ENCODE measurements at places on chromosomes 12 and 14. TPM values are rescaled to one million over a fixed set of nuclear protein-coding genes. Genes with fewer than 3 reads are reported as not detected.
A peak's percentile ranks its signal among the peaks of the same experiment; 100 is the strongest.

DNA sequence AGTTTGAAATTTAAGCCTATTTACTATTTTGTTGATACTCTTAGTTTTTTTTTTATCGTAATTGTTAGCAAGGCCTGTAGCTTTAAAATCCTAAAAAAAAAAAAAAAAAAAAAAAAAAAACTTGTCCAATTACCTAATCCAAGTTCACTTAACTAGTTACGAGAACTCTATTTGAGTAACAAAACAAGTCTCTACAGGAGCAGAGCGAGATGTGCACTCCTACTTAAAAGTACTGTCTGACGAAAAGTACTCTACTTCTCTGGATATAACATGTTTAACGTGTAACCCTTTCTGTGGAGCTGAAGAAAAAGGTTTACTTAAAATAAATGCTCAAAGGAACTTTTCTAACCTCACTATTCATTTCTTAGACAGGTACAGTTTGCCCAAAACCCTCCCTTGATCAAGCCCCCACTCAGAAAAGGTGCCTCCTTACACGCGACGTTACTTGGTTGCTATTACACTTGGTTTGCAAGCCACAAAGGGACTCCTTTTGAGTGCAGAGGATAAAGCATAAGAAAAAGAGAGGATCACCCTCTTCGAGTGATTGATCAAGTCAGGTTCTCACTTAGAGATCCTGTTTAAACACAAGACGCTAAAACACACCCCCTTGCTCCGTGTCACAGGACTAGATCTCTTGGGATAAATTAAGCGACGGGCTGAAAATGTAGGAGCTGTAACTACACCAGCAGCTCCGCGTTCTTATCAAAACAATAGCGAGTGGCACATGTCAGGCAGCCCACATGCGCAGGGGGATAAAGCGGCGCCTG, 2.2 kb downstream of the BAZ1A start:
- H3K27ac ChIP-seq: no peak overlapping the region
- no peaks in the 10 kb centered on the region for H3K36me3 ChIP-seq
- peak overlapping the region; percentile 79 for H3K4me3 ChIP-seq
- 0 out of 2 replicates have a peak, but pooled peaks cover 4% of the 10 kb centered on the region for H3K4me1 ChIP-seq
- no peak for DNase-seq

DNA sequence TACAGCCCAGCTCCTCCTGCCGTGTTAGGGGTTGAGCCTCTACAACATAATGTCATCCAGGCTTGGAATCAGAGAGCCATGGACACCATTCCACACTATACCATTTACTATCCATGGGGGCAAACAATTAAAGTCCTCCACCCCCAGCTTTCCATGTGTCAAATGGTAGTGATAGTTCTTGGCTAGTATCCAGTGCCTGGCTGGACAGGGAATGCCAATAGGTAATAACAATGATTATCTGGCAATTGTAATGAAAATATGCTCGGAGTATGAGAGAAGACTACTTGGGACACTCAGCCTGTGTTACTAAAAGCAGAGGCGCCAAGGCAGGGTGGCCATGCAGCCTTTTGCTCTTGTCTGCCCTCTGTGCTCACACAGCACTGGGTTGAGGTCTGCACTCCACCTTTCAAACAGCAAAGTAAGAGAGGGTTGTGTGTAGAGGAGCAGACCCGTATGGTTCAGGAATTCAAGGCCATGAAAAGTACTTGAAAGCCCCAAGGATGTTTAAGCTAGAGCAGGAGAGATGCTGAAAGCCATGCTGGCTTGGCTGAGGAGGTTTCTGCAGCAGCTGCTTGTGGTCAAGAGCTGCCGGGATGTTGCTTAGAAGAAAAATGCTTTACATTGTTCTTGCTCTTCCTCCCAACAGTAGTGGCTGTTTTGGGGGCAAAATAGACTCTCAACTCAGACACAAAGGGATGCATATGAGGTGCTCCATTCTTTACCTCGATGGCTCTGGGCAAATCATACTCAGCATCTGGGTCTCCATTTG, 10.6 kb downstream of the SERPINA3 start:
- H3K27ac ChIP-seq: no peak overlapping the region
- no peak for DNase-seq
- no peaks in the 10 kb centered on the region for H3K27me3 ChIP-seq
- H3K4me3 ChIP-seq: no peak overlapping the region
- H3K4me1 ChIP-seq: no peaks in the 10 kb centered on the region

DNA sequence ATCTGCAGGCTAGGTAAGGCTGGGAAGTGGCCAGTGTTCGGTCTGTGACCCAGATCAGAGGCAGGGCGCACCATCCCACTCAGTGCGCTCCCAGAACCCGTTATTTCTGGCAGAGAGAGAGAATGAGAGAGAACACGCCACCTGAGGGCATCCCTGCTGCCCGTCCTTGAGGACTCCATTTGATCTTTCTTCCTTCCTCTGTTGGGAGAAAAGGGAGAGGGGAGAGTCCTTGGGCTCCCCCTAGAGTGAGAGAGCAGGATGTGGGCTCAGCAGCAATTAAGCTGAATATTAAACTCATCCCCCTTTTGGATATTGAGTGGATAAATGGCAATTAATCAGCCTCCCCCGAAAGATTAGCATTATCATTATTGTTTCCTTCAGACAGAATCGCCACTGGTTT, 70.6 kb downstream of the IFT43 start:
- H3K27me3 ChIP-seq: no peaks in the 10 kb centered on the region
- no peaks in the 10 kb centered on the region for H3K36me3 ChIP-seq
- H3K4me1 ChIP-seq: peaks cover 6% of the 10 kb centered on the region

SLC5A8 gene
- 0.11 TPM for total RNA-seq

TMTC3 gene
- total RNA-seq: 44.6 TPM

TPH2 gene
- 0.90 TPM for total RNA-seq

DNA sequence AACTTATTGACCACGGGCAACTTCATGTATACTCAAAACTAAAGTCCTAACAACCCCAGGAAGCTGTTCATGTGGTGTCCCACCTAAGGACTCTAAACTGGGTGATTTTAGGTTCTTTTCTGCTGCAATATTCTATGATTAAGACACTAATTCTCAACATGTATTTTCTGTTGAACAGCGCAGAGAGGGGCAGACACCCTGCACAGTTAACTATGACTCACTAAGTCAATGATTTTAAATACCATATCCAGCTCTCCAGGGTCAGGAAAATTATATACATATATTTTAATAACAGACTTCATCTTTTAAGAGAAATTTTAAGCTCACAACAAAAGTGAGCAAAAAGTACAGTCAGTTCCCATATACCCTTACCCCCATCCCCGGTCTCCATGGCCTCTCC, 85.0 kb downstream of the FOXN3 start:
- no peak overlapping the region for H3K27ac ChIP-seq
- peaks cover 5% of the 10 kb centered on the region for H3K4me1 ChIP-seq
- H3K36me3 ChIP-seq: no peaks in the 10 kb centered on the region
- no peak for DNase-seq
- no peak overlapping the region for H3K4me3 ChIP-seq
- no peaks in the 10 kb centered on the region for H3K27me3 ChIP-seq

SUSD6 gene
- total RNA-seq: 5.1 TPM

DNA sequence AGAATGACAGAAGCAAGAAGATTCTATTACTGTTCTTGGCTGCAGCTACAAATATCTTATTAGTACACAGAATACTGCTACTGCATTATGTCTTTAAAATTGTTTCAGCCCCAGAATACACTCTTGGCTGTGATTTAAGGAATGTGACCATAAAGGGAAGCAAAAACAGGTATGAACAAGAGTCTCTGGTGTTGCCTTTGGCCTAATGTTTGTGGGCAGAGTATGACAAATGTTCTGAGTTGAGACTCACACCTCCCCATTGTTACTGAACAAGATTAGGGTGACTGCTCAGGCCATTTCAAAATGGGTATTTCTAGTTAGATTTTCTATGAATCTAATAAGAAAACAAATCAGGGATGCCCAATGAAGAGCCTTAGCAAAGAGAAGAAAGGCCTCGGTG, 28.5 kb downstream of the TTC6 start:
- no peak overlapping the region for H3K27ac ChIP-seq
- H3K4me3 ChIP-seq: no peak overlapping the region
- peaks cover 26% of the 10 kb centered on the region for H3K27me3 ChIP-seq

- no peak for DNase-seq
- H3K4me1 ChIP-seq: peaks cover 5% of the 10 kb centered on the region
- no peaks in the 10 kb centered on the region for H3K27me3 ChIP-seq
- H3K27ac ChIP-seq: no peak overlapping the region
- H3K4me3 ChIP-seq: no peak overlapping the region
- no peaks in the 10 kb centered on the region for H3K36me3 ChIP-seq
Observed at GRCh38 chr14:96187216-96188031, 17.2 kb upstream of the BDKRB2 start.

DNA sequence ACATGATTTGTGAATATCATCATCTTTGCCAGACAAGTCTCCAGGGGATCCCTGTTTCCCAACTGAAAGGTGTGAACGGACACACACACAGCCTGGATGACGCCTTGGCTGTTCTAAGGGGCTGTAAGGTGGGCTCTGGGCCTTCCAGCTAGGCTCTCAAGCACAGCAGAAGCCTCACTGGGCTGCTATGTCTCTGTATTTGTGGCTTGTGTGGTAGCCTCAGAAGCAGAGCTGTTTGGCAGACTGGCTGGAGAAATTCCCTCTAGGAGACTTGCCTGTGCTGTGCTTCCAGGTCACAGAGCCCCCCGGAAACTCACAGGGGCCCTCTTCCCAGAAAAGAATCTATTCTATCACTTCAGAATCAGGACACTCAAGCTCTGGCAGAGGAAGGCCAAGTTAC, 21.4 kb downstream of the OTUB2 start:
- no peak for DNase-seq
- H3K27me3 ChIP-seq: no peaks in the 10 kb centered on the region
- peaks cover 24% of the 10 kb centered on the region for H3K36me3 ChIP-seq
- no peak overlapping the region for H3K27ac ChIP-seq
- no peak overlapping the region for H3K4me3 ChIP-seq

- no peak for DNase-seq
- no peak overlapping the region for H3K27ac ChIP-seq
- H3K27me3 ChIP-seq: no peaks in the 10 kb centered on the region
- no peaks in the 10 kb centered on the region for H3K4me1 ChIP-seq
Observed at GRCh38 chr14:105660816-105661531, 134.6 kb downstream of the TMEM121 start.

ESRRB gene
- total RNA-seq: 0.48 TPM

SDSL gene
- not detected for total RNA-seq

- H3K36me3 ChIP-seq: no peaks in the 10 kb centered on the region
- H3K4me3 ChIP-seq: no peak overlapping the region
- no peak for DNase-seq
- H3K4me1 ChIP-seq: peaks cover 10% of the 10 kb centered on the region
Observed at GRCh38 chr12:107468182-107468581, 217.4 kb upstream of the PWP1 start.

AJUBA gene
- total RNA-seq: 46.0 TPM

DNA sequence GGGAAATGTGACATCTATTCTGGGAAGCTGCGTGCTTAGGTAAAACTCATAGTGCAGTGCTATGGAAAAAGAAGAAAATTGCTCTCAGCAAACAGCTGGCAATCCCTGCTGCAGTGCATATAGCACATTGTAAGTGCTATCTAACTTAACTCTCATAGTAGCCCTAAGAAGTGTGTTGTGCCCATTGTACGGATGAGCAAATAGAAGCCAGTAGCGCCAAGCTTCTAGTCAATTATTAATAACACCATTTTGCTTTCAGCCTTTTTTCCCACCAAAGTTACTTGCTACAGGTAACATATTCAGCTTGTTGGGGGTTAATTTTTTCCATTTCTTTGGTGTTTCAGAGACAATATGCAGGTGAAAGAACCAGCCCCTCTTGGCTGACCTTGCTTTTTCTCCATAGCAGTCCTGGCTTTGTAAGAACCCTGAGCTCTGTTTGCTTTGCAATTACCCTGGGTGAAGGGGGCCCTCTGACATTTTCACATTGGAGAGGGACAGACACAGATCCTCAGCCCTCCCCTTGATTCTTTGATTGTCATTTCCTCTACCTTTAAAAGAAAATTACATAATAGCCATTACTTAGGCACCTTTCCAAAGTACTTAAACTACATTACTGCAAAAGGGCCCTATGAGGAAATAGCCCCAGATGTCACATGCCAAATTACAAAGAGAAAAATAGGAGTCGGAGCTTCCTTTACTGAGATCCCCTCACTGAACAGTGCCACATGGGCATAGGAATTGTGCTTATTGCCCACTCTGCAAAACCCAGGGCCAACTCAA, 576.2 kb upstream of the TBX3 start:
- H3K4me3 ChIP-seq: no peak overlapping the region
- no peak overlapping the region for H3K27ac ChIP-seq
- H3K4me1 ChIP-seq: no peaks in the 10 kb centered on the region
- H3K36me3 ChIP-seq: no peaks in the 10 kb centered on the region
- no peaks in the 10 kb centered on the region for H3K27me3 ChIP-seq
- no peak for DNase-seq

GRCh38 chr12:49990273-49990672, 17.5 kb downstream of the AQP6 start:
- no peaks in the 10 kb centered on the region for H3K27me3 ChIP-seq
- peaks cover 34% of the 10 kb centered on the region for H3K36me3 ChIP-seq
- no peak overlapping the region for H3K27ac ChIP-seq
- peaks cover 6% of the 10 kb centered on the region for H3K4me1 ChIP-seq
- H3K4me3 ChIP-seq: no peak overlapping the region

DNA sequence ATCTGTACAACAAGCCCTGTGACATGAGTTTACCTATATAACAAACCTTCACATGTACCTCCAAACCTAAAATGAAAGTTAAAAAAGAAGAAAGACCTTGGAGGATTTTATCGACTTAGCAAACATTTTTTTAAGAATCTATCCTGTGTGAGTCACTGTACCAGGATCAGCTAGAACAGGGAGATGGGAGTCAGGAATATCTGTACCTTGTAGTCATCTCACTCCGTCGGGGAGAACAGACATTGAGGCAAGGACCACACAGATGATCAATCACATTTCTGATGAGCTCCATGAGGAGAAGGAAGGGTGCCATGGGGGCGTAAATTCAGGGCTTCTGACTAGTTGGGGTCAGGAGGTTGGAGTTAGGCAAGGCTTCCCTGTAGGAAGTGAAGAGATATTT, 310.6 kb downstream of the VRK1 start:
- no peak for DNase-seq
- H3K4me3 ChIP-seq: no peak overlapping the region

GRCh38 chr12:2302711-2303580, 250.2 kb downstream of the CACNA1C start:
- no peak for DNase-seq
- H3K27me3 ChIP-seq: no peaks in the 10 kb centered on the region
- peaks cover 20% of the 10 kb centered on the region for H3K4me1 ChIP-seq
- H3K36me3 ChIP-seq: no peaks in the 10 kb centered on the region
- H3K4me3 ChIP-seq: no peak overlapping the region

GRCh38 chr14:38808734-38809455, 294.1 kb downstream of the SEC23A start:
- no peaks in the 10 kb centered on the region for H3K36me3 ChIP-seq
- H3K4me3 ChIP-seq: no peak overlapping the region
- no peak overlapping the region for H3K27ac ChIP-seq
- no peaks in the 10 kb centered on the region for H3K4me1 ChIP-seq

ADGRD1 gene
- 1.3 TPM for total RNA-seq

DNA sequence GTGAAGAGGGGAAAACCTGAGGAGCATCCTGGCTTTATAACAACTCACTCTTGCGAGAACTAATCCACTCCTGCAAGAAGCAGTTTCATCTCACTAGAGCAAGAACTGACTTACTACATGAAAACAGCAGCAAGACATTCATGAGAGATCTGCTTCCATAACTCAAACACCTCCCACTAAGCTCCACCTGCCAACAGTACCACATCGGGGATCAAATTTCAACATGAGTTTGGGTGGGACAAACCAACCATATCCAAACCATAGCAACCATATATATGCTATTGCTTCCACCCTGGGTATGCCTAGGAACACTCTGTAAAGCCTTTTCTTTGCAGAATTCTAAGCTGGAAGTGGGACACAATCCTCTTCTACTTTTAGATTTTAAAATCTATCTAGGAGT, 13.9 kb upstream of the AVPR1A start:
- peaks cover 2% of the 10 kb centered on the region for H3K4me1 ChIP-seq
- no peaks in the 10 kb centered on the region for H3K36me3 ChIP-seq
- no peaks in the 10 kb centered on the region for H3K27me3 ChIP-seq
- H3K27ac ChIP-seq: no peak overlapping the region

- no peak overlapping the region for H3K27ac ChIP-seq
- H3K27me3 ChIP-seq: no peaks in the 10 kb centered on the region
- H3K4me3 ChIP-seq: no peak overlapping the region
Observed at GRCh38 chr14:56115334-56115870, 2.8 kb upstream of the PELI2 start.
